ENCODE measurements at places on chromosomes 12 and 14.

DNA sequence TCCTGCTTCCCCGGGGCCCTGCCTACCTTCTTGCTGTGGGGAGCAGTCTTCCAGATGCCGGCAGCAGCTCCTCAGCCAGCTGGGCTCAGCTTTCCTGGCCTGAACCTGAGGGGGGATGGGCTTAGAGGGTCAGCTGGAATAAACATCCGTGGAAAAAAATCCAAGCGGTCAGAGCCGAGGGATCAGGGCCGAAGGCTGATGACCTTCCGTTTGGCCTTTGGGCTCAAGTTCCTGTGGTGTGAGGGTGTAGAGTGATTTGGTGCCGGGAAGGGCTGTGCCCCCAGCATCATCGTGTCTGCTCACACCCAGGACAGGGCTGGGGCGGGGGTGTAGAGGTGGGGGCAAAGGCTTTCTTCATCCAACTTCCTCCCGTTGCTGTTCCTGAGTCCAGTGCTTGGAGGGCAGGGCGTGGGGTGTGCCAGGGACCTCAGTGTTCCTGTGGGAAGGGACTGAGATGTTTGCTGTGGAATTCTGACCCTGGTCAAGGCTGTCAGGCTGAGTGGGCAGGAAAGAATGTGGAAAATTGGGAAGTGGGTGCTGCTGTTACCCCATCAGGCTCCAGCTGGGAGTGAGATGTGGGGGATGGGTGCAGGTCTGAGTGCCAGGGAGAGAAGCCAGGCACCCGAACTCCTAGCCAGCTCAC, 2.6 kb downstream of the SMIM41 start:
- DNase-seq = no peak

- no peak for DNase-seq
Observed at GRCh38 chr14:51335961-51336723, 96.1 kb downstream of the TMX1 start.

DNA sequence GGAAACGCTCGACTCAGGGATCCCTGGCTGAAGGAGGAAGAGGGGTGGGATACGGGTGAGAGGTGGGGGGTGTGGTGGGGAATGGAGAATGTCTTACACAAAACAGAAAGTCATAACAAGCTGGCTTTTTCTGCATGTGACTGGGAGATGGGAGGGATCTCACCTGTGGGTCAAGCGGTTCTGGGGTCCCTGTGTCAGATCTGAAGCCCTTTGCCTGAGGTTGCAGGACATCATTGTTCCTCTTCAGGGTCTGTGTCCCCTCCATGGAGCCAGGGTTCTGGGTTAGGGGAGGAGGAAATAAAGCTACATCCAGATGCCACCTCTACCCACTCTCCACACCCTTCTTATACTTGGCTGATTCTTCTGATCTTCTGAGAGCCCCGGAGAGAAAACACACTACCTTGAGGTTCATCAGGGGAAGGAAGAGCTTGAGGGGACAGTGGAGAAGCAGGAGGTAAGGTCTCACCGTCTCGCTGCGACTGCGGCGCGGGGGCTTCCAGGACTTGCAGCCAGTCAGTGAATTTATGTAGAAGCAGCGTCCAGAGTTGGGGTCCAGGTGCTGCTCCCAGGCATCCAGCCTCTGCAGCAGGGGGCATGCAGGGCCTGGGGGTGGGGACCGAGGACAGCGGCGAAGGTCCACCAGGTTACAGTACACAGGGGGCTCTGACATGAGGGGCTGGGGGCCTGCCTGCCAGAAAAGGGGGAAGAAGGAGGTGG, 2.5 kb downstream of the ARHGAP9 start:
- no peak for DNase-seq

GRCh38 chr12:7180685-7181084, 8.8 kb upstream of the PEX5 start:
- no peak for DNase-seq

GRCh38 chr12:94207849-94208621, 59.7 kb downstream of the PLXNC1 start:
- DNase-seq = no peak

DNA sequence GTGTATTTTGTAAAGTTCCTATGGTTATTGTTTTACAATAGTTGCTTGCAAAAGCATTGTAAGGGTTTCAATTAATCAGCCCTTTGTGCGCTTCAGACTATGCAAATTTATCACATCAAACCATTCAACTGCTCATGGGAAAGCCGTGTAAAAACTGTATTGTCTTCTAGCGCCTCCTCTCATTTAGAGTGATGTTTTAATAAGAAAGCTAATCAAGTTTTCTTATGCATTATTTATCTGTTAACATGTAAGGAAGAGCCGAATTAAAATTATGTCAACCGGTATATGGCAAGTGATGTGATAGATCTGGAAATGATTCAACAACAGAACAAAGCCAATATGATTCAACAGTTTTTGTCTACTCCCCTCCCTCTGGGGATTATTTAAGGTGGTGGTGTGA, 92.5 kb upstream of the RFX4 start:
- DNase-seq = no peak

DNA sequence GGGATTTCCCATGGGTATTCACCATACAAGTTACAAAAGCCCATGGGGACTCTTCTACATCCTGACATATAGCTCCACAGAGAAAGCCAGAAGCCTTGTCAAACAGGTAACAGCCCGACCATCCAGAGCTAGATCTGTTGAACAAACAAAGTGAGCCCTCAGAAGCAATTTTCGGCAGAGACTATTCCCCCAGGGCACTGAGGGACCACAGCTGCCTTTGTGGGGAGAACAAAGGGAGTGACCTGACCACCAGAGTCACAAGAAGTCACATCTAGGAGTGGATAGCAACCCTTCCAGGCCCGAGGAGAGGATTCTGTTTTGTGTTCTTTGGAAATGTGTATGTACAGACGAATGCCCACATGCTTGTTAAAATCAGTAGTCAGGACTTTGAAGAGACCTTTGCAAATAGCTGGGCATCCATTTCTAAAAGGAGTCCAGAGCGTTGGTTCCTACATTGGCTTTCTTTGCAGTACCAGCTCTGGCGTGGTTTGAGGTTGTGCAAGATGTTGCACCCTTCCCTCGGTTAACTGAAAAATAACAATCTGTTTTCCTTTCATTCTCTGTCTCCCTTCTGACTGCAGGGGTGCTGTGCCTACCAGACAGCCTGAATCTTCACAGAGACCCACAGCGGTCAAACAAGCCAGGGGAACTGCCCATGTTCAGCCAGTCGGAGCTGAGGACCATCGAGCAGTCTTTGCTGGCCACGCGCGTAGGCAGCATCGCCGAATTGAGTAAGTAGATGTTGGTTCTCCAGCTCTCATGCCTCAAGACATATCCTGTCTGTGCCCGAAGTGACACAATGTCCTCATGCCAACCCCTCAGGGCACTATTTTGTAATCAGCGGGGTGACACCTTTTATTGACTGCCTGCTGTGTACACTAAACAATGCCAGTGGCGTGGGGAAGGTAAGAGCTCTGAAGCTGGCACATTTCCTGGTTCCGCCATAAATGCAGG, 165.4 kb upstream of the PWP1 start:
- no peak for DNase-seq

- DNase-seq = no peak
Observed at GRCh38 chr14:44898551-44898950, 63.2 kb downstream of the KLHL28 start.

DNA sequence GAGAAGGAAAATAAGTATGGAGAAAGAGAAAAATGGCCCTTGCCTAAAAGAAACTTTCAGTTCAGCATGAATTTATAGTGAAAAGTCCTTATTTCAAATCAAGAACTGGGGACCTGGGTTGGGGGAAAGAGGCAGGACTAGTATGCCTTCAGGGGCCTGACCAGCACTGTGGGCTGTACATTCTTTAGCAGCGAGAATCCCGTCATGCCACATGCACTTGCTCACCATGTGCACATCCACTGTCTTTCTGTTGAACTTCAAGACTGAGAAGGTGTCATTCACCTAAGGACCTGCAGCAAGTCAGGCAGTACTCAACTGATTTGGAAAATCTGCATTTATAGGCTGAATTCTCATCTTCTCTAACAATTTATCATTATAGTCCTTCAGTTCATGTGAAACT, 50.2 kb downstream of the RAB35 start:
- DNase-seq = no peak

DNA sequence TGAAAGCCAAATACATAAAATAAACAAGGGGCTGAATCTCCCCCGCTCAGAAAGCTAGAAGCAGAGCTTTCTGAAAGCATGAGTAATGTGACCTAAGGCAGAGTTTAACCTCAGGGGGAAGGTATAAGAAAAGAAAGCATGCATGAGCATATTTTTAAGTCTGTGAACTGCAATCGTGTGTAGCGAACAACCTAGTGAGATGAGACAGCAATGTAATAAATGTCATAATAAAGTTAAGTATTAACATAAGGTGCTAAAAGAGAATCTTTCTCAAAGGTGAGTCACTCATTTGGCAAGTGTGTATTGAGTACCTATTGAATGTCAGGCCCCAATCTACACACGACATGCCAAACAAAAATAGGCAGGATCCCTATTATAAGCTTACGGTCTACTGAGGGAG, 14.2 kb upstream of the WDR20 start:
- DNase-seq = no peak

DNA sequence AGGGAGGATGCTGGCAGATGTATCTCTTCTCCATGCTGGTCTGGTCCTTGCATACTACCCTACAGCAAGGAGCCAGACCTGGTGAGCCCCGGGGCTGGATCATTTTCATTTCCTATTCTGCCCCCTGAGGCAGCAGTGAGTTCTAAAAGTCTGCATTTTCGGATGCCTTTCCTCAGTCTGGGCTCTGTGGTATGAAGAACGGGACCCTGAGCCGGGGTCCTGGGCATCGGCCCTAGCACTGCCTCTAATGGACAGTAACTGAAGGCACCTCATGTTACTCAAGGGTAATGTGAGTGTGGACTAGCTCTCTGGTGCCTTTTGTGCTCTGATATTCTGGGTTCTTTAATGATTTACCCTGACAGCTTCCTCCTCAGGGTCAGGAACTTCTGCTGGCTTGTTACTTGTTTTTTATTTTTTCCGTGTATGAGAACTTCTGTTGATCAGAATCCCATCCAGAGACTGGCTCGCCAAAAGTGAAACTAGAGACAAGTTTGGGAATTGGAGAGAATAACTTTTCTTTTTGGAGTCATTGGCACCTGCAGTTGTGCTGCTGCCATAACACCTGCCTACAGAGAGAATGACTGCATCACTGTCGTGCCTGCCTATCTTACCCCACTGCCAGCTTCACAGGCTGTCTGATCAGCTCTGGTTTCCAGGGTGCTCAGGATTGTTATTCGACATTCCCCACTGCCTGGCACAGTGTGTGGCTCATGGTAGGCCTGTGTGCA, 62.3 kb downstream of the SUSD6 start:
- DNase-seq = no peak

- no peak for DNase-seq
Observed at GRCh38 chr14:94381149-94382030, 7.0 kb downstream of the SERPINA1 start.

- no peak for DNase-seq
Observed at GRCh38 chr12:96112733-96113132, 77.3 kb upstream of the LTA4H start.

- DNase-seq = no peak
Observed at GRCh38 chr12:128662101-128662500, 161.7 kb downstream of the SLC15A4 start.

All from Right ventricle myocardium superior (tissue), 1 donor.